ELF-1 (cell line): ENCODE measurements at places on chromosomes 7 and 10.

- no peak for DNase-seq
Measured at GRCh38 chr10:113347508-113347907, 205.3 kb upstream of the HABP2 start.

- DNase-seq, result no peak
Measured at GRCh38 chr7:52197221-52197620, 838.2 kb upstream of the POM121L12 start.

GRCh38 chr7:137025469-137026175 lies 157.2 kb downstream of the CHRM2 start:
- no peak for DNase-seq

DNA sequence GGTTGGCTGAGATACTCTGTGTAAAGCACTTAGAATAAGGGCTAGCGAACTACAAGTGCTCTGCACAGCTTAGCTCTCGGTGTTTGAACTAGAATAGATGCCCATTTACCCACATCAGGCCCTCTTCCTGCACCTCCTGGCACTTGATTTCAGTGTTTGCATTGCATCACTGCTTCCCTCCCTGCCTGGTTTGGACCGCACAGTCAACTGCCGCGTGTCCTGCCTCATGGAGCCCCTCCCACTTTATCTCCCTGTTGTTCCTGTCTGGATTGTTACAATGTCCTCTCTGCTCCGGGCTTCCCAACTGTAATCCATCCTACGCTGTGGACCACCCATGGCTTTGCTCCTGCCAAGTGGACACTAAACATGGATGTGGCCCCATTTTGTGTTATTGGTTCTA lies 2.3 kb downstream of the FAM107B start:
- DNase-seq, result no peak

- DNase-seq, result no peak
Measured at GRCh38 chr7:45865594-45866410, 7.1 kb downstream of the CCDC201 start.

DNA sequence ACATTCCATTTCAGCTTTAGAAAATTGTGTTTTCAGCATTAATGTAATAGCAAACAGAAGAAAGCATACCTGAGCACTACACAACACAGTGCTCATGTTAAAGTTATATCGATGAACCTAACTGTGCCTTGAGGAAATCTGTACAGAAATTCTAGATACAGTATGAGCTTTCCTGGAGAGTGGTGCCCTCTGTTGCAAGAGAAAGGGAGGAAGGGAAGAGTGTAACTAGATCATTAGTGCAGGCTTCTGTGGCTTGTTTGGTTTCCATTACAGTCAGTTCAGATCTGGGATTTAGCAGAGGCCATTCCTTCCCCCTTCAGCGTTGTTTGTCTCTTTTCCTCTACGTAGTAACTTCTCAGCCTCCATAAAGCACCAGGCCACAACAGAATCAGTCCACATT lies 139.7 kb downstream of the HTR7 start:
- DNase-seq, result no peak

DNA sequence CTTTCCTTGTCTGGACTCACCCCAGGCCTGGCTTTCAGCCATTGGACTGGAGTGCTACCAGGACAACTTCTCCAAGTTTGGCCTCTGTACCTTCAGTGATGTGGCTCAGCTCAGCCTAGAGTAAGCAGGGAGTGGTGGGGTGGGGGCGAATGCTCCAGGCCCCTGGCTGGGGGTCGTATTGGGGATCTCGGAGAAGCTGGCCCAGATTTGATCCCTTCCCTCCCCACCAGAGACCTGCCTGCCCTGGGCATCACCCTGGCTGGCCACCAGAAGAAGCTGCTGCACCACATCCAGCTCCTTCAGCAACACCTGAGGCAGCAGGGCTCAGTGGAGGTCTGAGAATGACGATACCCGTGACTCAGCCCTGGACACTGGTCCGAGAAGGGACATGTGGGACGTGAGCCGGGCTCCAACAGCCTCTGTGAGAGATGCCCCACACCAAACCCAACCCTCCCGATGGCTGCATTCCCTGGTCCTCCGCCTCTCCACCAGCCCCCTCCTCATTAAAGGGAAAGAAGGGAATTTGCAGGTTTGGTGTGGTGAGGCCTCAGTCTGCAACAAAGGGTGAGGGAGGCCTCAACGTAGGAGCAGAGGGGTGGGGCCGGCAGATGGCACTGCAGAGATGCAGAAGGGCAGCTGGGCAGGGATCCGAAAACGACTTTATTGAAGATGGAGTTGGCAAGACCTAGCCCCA lies 14.8 kb downstream of the TRPV6 start:
- DNase-seq, result no peak

- DNase-seq, result no peak
Measured at GRCh38 chr7:46880508-46881196, 701.3 kb downstream of the TNS3 start.

- DNase-seq, result no peak
Measured at GRCh38 chr10:85916994-85917573, 449.5 kb downstream of the GRID1 start.

- no peak for DNase-seq
Measured at GRCh38 chr7:26500749-26501352, 209.2 kb downstream of the SNX10 start.

DNA sequence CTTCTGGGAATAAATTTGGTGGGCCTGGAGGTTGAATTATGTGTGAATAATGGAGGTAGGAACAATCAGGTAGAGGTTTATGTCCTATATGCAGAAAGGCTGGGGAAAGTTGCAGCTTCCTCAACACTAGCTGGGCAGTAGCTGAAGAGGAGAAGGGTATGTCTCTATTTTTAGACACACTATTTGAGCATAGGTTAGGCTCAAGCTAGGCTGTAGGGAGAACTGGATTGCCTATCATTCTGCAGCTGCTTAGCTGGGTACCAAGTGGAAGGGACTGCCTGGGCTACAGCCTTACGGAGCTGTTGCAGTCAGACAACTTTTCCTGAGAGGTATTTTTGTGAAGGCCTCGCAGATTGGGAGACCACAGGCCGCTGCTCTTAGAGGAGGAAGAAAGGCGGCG lies 67.9 kb downstream of the DENND11 start:
- no peak for DNase-seq

GRCh38 chr10:94216201-94216600 lies 146.5 kb downstream of the NOC3L start:
- DNase-seq, result no peak

- DNase-seq, result no peak
Measured at GRCh38 chr10:127298381-127298780, 102.0 kb upstream of the INSYN2A start.

DNA sequence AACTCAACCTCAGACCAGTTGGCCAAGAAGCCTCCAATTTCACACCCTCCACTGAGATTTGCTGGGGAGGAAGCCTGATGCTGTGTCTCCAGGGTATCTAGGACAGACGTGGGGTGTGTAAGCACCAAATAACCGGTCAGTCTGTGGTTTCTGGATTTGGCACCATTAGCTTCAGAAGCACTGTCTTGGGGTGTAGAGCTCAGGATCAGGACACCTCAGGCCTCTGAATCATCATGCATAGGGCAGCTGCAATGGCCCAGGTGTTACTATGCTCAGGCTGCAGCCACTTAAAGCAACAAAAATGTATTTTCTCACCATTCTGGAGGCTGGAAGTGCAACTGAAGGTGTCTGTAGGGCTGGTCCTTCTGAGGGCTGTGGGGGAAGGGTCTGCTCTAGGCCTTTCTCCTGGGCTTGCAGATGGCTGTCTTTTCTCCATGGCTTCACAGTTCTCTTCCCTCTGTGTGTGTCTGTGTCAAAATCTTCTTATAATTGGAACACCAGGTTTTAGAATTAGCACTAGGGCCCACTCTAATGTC lies 73.4 kb upstream of the SEPHS1 start:
- DNase-seq, result no peak

DNA sequence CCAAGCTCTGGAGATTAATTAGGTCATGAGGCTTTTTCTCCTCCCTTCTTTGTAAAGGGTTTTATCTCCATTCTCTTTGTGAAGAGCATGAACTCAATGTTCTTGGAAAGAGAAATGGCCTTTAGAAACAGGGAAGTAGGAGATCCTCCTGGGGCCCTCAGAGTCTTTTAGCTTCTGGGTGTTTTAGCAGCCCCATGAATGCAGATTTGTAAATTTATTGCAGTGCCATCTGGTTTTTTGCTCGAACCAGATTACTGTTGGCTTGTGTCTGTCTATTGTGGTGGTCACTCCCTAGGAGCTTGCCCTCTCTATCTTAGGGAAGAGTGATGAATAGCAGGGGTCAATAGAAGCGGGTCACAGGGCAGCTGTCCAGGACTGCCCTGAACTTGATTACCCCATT lies 110.6 kb downstream of the BTRC start:
- no peak for DNase-seq

- DNase-seq, result no peak
Measured at GRCh38 chr10:62058476-62058875, 157.0 kb downstream of the ARID5B start.

DNA sequence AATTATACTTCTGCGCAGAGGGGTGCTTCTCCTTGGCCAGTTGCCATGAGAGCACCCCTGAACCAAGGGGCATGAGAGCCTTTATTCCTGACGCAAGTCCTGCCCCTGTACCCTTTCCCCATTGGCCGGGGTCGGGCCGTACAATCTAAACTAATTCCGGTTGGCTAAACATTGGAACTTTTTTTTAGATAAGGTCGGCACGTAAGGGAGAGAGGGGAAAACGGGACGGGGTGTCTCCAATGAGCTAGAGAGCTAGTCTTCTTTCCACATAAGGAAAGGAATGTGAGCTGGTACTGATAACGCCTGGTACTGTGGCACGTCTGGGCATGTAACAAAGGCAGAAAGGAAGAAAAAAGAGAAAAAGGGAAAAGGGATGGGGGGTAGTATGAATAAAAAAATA lies 96.9 kb downstream of the CD36 start:
- no peak for DNase-seq

DNA sequence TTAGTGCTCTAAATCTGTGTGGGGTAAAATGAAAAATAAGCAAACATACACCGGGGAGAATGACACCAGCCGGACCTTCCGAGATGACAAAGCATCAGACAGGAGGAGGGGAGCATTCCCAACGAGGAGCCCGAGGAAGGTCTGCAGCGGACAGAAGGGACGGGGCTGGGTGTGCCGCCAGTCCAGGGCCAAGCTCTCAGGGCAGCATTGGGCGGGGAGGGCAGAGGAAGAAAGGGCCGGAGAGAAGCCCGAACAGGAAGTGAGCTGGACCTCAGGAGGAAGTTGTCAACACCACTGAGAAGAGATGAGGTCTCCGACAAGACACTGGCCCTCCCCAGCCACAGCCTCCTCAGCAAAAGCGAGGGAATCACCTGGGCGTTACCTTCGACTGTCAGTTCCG lies 182.6 kb upstream of the RNF32 start:
- no peak for DNase-seq

GRCh38 chr10:105328503-105329133 lies 687.5 kb downstream of the SORCS3 start:
- no peak for DNase-seq
